ENCODE measurements at places on chromosomes 7 and 10.

- no peak for DNase-seq
These were observed 87.1 kb upstream of the STEAP1 start for GRCh38 chr7:90067171-90067570.

GRCh38 chr7:79968894-79969293, 165.7 kb upstream of the GNAI1 start:
- DNase-seq: no peak

DNA sequence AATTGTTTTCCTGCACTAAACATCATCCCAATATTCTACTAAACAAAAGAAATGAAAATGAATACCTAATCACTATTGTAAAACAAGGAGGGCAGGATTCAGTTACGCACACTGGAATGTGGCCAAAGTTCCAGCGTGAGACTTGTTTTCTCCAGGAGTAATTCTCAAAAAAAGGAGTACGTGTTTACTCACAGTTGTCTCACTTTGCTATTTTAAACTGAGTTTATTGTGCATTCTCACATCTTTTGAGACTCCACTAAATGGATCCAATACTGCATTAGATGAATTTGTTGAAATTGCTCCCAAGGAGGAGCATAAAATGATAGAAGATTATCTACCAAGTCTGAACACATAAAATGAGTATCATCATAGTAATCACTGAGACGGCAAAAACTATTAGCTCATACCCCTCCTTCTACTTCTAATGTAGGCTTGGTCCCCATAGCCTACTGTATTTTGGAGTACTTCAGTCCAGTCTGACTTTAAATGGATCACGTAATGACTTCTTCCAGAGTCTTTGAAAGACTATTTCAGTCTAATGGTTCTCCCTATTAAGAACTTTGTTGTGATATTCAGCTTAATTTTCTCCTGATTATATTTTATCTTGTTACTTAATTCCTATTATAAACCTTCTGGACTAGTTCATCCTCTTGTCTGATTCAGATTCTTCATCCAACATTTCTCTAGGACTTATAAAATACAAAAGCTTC, 3.8 kb downstream of the GRM3 start:
- DNase-seq: no peak

GRCh38 chr7:66837007-66837406, 84.0 kb upstream of the TMEM248 start:
- peak; percentile 40 for DNase-seq

DNA sequence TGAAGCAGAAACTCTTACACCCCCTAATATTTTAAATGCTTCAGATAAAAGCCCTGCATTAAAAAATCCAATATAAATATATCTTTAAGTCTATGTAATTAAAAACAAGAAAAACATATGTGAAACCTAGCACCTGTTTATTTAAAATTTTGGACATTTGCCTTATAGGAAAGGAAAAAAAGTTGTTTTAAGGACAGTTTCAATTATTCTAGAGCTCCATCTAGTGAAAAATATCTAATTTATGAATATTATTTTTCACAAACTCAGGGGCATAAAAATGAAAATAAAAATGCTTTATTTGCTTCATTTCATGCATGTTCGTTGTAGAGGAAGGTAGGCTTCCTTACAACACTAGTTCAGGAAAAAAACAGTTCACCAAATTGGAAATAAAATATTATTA, 26.1 kb downstream of the ENKUR start:
- DNase-seq: no peak

DNA sequence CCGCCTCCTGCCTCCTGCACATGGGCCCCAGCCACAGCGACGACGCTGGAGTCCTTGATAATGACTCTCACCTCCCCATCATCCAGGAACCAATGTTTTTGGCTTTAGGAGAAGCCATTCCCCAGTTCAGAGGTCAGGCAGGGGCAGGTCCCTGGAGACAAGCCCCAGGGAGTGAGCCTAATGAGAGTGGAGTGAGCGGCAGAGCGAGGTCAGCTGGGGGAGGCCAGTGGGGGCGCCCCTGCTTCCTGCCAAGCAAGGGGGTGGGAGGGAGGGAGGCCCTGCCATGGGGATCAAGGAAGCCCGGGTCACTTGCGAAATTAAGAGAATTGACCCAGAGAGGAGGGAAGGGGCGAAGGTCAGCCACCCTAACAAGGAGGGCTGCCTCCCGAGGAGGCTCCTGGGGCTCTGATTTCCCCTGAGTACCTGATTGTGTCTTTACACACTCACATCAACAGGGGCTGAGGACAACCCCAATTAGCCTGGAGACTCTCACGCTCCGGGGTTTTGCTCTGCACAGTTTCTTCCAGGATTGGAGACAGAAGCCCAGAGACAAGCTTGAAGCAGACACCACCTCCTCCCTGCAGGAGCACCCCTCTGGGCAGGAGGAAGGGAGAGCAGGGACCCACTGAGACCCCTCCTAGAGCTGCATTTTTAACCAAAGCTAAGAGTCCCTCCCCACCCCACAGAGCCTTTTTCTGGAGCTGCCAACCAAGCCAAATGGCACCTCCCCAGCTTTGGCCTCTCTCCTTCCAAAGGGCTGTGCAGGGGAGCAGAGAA, 112.1 kb downstream of the COL13A1 start:
- no peak for DNase-seq

DNA sequence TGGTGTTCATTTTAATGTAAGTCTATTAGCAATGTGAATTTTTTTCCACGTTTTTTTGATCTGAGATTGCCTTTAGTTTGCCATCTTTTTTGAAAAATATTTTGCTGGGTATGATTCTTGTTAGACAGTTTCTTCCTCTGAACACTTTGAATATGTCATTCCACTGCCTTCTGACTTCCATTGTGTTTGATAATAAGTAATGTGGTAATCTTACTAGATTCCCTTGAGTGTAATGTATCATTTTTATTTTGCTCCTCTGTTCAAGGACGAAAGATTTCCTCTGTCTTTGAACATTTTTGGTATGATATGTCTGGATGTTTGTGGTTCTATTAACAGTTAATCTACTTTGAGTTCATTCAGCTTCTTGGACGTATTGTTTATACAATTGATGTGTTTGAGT, 371.4 kb downstream of the SUGCT start:
- no peak for DNase-seq

GRCh38 chr10:73887294-73888039, 13.1 kb upstream of the CAMK2G start:
- no peak for DNase-seq

DNA sequence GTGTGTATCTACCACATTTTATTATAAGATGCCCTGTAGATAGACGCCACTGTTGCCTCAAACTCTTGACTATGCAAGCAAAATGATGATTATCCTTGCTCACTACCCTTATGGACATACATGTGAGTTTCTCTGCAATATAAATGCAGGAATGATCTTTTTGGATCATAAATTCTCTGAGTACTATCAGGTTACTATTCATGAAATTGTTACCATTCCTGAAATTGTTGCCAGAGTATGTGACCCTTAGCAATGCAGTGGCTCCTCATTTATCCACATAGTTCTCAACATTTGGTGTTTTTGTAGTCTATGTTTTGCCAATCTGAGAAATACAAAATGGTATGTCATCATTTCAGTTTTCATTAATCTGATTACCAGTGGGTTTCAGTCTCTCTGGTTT, 166.2 kb upstream of the FAM3C start:
- DNase-seq: no peak

DNA sequence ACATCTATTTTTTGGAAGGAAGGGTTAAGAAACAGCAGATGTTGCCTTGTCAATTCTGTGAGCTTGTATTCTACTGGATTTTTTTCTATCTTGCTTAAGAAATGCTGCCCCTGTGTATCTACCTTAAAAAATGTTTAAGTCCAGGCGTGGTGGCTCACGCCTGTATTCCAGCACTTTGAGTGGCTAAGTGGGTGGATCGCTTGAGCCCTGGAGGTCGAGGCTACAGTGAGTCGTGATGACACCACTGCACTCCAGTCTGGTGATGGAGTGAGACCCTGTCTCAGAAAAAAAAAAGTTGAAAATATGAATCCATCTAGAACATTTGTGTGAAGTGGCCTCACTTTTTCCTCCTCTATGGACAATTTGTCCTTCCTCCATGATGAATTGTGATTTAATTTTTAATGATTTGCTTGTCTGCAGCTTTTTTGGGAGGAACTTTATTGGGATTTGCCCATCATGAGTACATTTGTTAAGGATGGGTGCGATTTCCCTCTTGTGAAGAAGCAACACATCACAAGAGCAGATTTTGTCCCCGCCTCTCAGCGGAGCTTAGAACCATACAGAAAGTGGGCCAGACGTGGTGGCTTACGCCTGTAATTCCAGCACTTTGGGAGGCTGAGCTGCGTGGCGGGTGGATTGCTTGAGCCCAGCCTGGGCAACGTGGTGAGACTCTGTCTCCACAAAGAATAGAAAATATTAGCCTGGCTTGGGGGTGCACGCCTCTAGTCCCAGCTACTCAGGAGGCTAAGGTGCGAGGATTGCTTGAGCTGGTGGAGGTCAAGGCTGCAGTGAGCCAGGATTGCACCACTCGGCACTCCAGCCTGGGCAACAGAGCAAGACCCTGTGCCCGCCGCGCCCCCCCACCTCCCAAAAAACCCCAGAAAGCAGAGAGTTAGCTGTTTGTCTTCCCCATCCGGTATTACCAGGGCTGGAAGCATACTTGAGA, 57.7 kb downstream of the DNAJB6 start:
- DNase-seq: no peak

DNA sequence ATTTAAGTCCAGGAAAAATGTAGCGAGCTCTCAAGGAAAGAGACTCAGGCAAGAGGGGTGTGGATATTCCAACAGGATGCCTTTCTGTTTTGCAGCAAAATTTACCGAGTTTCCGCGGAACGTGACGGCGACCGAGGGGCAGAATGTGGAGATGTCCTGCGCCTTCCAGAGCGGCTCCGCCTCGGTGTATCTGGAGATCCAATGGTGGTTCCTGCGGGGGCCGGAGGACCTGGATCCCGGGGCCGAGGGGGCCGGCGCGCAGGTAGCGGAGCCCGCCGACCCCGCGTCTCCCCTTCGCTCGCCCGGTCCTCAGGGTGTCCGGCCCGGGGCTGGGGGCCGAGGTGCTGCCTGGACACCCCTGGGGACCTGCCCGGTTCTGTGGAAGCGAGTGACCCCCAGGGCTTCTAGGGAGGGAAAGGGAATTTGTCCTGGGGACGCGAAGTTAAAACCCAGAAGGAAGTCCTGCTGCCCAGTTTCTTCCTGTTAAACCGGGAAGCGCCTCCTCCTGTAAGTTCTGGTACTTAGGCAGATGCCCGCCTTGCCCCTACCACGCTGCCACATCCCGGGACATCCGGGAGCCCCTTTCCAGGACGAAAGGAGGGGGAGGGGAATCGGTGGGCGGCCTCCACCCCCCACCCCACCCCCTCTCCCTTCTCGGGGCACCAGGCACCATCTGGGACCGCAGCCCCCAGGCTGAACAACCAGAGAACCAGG, 2.5 kb downstream of the VSTM2A start:
- DNase-seq: no peak

GRCh38 chr7:158988996-158989395, 132.6 kb downstream of the DYNC2I1 start:
- no peak for DNase-seq

- no peak for DNase-seq
These were observed 18.4 kb upstream of the CCDC71L start for GRCh38 chr7:106679153-106679931.

DNA sequence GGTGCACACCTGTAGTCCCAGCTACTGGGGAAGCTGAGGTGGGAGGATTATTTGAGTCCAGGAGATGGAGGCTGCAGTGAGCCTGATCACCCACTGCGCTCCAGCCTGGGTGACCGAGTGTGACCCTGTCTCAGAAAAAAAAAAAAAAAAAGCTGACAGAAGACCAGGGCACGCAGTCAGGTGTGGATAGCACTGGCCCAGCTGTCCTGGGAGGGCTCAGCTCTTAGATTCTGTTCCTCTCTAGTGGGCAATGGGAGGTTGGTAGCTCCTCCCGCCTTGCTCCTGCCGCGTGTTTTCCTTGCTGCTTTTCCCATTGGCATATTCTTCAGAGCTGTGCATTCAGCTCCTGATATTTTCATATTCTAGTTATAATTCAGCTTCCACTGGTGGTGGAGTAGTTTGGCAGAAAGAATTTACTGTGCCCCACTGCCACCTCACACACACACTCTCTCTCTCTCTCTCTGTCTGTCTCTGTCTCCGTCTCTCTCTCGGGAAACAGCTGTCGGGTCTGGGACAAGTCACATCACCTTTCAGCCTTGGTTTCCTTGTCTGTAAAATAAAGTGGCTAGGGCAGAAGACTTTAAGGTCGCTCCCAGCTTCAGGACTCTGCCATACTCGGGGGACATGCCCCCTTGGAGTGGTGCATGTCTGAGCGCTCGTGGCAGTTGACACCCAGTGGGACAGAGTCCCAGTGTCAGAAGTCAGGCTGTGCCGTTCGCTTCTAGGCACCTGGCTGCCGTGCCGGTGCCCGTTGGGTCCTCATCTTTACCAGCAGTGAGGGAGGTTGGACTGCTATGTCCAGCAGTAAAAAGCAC, 25.9 kb upstream of the ANKRD2 start:
- no peak for DNase-seq

GRCh38 chr10:109105725-109106124, 817.6 kb downstream of the XPNPEP1 start:
- no peak for DNase-seq

- no peak for DNase-seq
These were observed 444.0 kb upstream of the MGMT start for GRCh38 chr10:129023082-129023481.

DNA sequence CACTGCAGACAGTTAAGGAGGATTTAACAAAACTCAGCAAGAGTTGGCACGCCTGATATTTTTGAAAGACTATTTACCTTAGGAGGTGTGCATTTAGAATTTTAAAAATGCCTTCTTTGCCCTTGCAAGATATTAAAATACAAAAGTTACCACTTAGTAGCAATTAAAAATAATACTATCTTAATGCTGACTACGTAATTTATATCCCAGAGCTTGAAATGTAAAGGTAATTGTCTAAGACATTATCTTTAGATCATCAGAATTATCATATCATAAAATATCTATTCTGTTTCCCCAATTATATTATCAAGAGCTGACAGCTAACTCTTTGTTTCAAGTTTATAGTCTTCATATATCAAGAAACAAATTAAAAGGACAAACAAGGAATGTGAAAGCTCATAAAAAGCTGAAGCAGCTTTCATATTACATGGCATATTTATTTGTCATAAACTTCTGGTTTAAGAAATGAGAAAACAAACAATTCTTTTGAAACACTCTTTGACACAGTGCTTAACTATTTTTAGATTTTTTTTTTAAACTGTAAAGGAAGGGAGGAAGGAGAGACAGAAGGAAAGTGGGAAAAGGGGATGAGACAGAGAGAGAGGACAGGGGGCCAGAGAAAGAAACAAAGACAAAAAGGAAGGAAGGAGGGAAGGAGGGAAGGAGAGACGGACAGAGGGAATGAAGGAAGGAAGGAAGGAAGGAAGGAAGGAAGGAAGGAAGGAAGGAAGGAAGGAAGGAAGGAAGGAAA, 73.5 kb downstream of the RTKN2 start:
- no peak for DNase-seq

GRCh38 chr7:98283127-98283886, 1.8 kb downstream of the BRI3 start:
- DNase-seq: no peak
